ENCODE measurements at places on chromosomes 12 and 14. TPM values are rescaled to one million over a fixed set of nuclear protein-coding genes. Genes with fewer than 3 reads are reported as not detected.

Gene DEGS2
- total RNA-seq: 3.4 TPM

Gene GNB3
- 0.92 TPM for total RNA-seq

Gene STAC3
- 1.1 TPM for total RNA-seq

Gene PTPN6
- 21.0 TPM for total RNA-seq

Gene MYF6
- not detected for total RNA-seq

Gene KLRK1
- total RNA-seq: not detected

Gene TCL1B
- total RNA-seq: not detected

Gene TCP11L2
- total RNA-seq: 7.4 TPM

Gene ACVRL1
- 0.35 TPM for total RNA-seq

Gene VPS37B
- 71.3 TPM for total RNA-seq

Gene SIX4
- 14.9 TPM for total RNA-seq

Gene MUCL1
- total RNA-seq: 4.7 TPM

Gene MYO1H
- 1.3 TPM for total RNA-seq

Gene NCKAP5L
- 16.8 TPM for total RNA-seq

Gene SLC25A47
- not detected for total RNA-seq

Gene KRT83
- not detected for total RNA-seq

Gene HOXC10
- total RNA-seq: not detected

Gene PAN2
- total RNA-seq: 15.4 TPM

Gene CRACR2A
- 0.78 TPM for total RNA-seq

Gene BCL11B
- total RNA-seq: 10.1 TPM

Gene INHBC
- 0.74 TPM for total RNA-seq

Gene SLC10A1
- not detected for total RNA-seq

Gene RNF212B
- total RNA-seq: not detected

Gene IGFBP6
- total RNA-seq: 256 TPM

Gene MSI1
- not detected for total RNA-seq

Gene LALBA
- not detected for total RNA-seq

Gene GLS2
- 6.0 TPM for total RNA-seq

Gene CLEC4D
- total RNA-seq: not detected

Gene DLK1
- total RNA-seq: not detected

Gene ZC2HC1C
- total RNA-seq: 0.56 TPM

Gene GDF3
- total RNA-seq: not detected

Gene ZNF740
- total RNA-seq: 5.5 TPM

Gene RAP1B
- total RNA-seq: 107 TPM

Gene HVCN1
- total RNA-seq: 1.3 TPM

Gene KLRB1
- total RNA-seq: not detected

Gene HOXC6
- total RNA-seq: not detected

Gene KRT85
- not detected for total RNA-seq

Gene USP44
- total RNA-seq: 0.14 TPM

Gene GYS2
- total RNA-seq: not detected

Gene PLCZ1
- not detected for total RNA-seq

Gene CARMIL3
- total RNA-seq: not detected

Gene MDM1
- 2.6 TPM for total RNA-seq

Gene RNF41
- total RNA-seq: 32.7 TPM

Gene PMEL
- 1.9 TPM for total RNA-seq

Gene RPL10L
- total RNA-seq: not detected

Gene FBLN5
- total RNA-seq: 1.9 TPM

Gene ZNF385A
- 52.3 TPM for total RNA-seq

Gene ZBTB42
- total RNA-seq: 6.0 TPM

Gene ABCC9
- 0.35 TPM for total RNA-seq

Gene EID3
- 0.14 TPM for total RNA-seq

Gene P2RX2
- not detected for total RNA-seq

Gene JPH4
- total RNA-seq: not detected
